ENCODE measurements at places on chromosomes 1 and 21. TPM values are rescaled to one million over a fixed set of nuclear protein-coding genes. Genes with fewer than 3 reads are reported as not detected.

DNA sequence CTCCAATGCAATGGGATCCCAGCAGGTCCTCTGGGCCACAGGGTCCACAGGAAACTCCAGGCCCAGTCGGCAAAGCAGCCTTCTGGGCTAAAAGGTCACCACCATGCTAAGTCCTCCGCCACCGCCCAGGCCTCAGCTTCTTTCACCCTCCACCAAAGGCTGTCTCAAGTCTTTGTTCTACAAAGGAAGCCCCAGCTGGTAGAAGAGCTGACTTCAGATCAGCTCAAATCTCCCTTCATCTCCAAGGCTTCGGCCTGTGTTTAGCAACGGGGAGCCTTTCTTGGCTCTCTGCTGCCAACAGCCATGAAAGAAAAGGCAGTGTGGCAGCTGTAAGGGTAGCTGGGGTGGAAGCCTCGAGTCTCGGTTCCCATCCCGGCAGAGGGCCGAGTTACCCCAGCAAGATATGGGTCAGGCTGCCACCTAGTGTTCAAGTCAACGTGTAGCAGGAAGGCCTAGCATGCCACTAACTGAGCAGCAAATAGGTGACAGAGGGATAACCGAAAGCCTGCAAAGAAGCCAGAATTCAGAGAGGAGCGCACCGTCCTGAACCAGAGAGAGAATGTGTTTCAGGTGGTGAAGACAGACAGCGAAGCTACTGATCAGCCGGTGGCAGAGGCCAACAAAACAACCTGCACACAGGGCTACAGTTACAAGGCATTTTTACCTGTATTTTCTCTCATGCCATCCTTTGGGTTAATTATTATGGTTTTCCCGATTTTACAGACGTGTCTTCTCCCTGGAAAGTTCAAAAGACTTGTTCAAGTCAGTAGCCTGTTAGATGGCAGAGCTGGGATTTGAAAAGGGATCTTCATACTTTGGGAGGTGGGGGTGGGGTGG, 26.8 kb upstream of the CRNN start:
- DNase-seq = peak; percentile 31

DNA sequence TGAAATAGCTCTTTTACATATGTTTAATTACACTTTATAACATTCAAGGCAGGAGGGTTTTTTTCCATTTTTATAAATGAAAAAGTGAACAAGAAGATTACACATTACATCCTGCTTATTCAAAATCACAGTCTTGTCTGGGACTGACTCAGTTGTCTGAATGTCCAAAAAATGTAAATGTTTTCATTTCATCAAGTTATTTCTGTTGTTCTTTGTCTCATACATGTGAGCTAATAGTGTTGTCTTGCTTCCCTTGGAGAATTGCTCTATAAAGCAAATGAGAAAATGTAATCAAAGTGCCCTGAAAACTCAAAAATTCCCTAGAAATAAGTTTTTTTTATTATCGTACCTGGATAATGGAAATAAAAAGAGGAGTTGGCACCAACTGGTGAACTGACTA, 242.9 kb downstream of the GRIK1 start:
- DNase-seq = no peak

DNA sequence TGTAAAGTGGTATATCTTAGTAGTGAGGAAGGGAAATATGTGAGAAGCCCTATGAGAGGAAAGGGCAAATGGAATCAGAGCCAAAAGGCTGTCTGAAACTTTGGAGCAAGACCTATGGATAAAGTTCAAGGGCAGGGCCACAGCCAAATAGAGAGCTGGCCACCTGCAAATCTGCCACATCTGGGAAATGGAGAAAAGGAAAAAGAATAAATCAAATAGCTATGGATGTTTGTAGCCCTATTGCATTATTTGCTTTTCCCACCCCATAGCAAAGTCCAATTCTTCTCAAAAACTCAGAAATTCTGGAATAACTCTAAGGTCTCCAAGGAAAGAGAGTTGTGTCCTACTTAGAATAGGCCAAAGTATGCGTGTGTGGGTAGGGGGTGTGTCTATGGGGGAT, 4.0 kb upstream of the HLX start:
- no peak for DNase-seq

- DNase-seq = peak; percentile 27
Measured at GRCh38 chr1:152461544-152461943, 47.5 kb upstream of the CRNN start.

The KCNA2 gene
- 0.87 TPM for total RNA-seq

The CIART gene
- 7.8 TPM for total RNA-seq

GRCh38 chr1:227929751-227930472, 17.8 kb downstream of the WNT9A start:
- DNase-seq = no peak

- DNase-seq = peak; percentile 72
Measured at GRCh38 chr1:224503161-224504118, 68.8 kb upstream of the WDR26 start.

- peak; percentile 92 for DNase-seq
Measured at GRCh38 chr1:114780344-114781226, at the start of gene SIKE1. SIKE1 (minus strand) TSS chr1:114780685; CDS start chr1:114780607, 78 bp downstream.

GRCh38 chr1:204110894-204111633, 38.1 kb downstream of the SOX13 start:
- no peak for DNase-seq

The GIPC2 gene
- 1.6 TPM for total RNA-seq

The RXRG gene
- not detected for total RNA-seq

DNA sequence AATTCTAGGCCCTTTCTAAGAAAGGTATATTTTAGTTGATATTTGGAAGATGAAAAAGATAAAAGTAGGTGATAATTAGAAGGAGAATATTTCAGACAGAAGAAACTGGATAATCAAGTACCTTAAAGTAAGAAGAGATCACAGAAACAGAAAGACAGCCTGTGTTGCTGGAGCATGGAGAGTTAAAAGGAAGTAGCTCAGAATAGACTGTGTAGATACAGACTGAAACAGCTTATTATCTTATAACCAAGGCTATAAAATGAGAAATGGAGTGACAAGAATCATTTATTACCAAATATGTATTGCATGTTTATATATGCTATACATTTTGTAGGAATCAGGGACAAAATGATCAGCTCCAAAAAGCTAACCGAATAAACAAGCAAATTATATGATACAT, 1120.3 kb downstream of the BRINP3 start:
- no peak for DNase-seq

- peak; percentile 50 for DNase-seq
Measured at GRCh38 chr1:207959141-207959825, 48.4 kb upstream of the CD34 start.

The TMOD4 gene
- 0.82 TPM for total RNA-seq

The NPHS2 gene
- total RNA-seq = not detected

The BRINP3 gene
- total RNA-seq = 0.28 TPM

DNA sequence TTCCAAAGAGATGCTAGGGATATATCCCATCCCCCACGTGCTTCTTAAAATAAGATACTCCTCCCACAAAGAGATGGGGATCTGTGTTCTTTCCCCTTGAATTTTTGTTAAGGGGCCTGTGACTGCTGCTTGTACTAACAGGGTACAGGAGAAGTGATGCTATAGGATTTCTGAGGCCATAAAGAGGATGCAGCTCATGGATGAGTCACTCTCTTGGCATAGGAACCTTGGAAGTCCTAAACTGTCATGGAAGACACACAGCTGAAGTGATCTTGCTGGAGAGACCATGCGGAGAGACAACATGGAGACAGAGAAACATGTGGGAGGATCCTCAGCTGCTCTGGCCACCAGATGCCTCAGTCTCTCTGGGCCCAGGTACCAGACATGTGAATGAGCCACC, 157.2 kb downstream of the S1PR1 start:
- no peak for DNase-seq

GRCh38 chr21:35342440-35342839, 293.3 kb upstream of the RUNX1 start:
- no peak for DNase-seq

The SPRR2E gene
- not detected for total RNA-seq

DNA sequence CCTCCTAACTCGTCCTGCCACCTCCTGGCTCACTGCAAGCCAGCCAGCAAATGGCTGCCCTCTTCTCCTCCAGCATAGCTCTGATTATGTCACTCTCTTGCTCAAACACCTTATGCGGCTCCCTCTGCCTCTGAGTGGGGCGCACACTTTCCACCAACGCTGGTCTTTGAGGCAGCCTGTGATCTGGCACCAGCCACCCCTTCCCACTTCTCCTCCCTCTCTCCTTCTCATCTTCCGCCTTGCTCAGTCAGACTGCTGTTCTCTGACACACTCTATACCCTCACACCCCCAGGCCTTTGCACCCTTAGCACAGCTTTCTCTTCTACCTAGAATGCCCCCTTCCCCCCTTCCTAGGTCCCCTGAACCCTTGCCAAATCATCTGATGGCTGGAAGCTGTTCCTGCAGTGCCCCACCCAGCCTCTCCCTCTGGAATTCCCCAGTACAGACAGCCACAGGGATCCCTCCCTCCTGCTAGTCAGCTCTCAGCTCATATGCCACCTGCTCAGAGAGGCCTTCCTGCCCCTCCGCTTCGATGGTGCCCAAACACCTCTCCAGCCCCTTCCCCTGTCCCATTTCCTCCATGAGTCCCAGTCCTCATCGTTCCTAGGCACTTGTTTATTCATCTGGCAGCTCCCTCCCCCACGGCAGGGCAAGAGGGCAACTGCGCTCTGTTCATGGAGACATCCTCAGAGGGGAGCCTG, 21.7 kb upstream of the PEF1 start:
- no peak for DNase-seq

DNA sequence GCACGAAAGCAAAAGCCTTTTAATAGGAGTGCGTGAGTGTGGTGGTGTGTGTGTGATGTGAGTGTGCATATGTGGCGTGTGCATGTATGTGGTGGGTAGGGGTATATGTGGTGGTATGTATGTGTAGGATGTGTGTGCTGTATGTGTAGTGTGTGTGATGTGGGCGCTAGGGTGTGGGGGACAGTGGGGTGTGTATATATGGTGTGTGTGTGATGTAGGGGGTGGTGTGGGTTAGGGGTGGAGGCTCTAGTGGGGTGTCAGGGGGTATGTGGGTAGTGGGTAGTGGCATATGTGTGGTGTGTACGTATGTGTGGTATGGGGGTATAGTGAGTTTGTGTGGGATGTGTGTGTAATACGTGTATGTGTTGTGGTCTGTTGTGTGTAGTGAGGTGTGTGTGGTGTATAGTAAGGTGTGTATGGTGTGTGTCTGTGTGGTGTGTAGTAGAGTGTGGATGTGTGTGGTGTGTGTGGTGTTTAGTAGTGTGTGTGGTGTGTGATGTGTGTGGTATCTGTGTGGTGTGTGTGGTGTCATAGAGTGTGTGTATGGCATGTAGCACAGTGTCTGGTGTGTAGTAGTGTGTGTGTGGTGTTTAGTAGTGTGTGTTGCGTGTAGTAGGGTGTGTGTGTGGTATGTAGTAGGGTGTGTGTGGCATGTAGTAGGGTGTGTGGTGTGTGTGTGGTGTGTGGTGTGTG, 86.0 kb downstream of the SYT2 start:
- DNase-seq = no peak

DNA sequence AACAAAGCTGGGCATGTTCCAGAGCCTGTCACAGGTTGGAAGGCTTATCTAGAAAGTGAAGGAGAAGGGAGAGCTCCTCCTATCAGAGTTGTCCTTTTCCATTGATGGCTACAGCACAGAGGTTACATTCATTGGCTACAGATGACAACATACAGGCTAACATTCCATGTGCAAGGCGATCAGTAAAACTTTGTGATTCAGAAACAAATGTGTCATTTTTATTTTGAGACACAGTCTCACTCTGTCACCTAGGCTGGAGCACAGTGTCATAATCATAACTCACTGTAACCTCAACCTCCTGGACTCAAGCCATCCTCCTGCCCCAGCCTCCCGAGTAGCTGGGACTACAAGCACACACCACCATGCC, 32.6 kb downstream of the TRIM67 start:
- DNase-seq = no peak

- DNase-seq = no peak
Measured at GRCh38 chr1:177306981-177307380, 136.2 kb downstream of the BRINP2 start.

DNA sequence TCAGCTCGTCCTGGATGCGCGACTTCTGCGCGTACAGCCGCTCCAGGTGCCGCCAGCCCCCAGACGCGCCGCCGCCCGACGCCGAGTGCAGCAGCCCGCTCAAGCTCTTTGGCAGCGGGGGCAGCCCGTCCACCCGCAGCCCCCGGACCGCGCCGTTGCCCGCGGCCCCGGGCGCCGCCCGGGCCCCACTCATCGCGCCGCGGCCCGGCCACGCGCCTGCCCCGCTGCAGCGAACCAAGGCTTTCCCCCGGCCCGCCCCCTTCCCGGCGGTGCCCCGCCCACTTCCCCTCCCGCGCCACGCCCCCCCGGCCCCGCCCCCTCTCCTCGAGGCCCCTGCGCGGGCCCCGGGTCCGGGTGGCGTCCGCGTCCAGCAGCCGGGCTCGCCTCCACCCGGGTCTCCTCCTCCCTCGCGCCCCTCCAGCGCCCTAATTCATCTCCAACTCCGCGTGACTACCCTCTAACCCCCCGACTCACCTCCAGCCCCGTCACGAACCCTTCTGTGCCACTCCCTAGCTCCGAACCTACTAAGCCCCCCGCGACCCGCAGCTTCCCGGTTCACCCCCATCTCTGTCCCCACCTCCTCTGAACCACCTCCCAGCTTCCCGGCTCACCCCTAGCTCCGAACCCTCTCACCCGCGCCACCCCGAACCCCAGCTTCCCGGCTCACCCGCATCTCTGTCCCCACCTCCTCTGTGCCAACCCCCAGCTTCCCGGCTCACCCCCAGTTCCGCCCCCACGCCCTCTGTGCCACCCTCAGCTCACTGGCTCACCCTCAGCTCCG, at the start of gene FAM89A:
TSS of gene FAM89A (minus strand) at position 236 of the 781 bp plus-strand sequence. CDS start at position 193, 43 bp downstream.
- DNase-seq = peak; percentile 38

The CFHR1 gene
- total RNA-seq = 0.16 TPM

The CDC42BPA gene
- total RNA-seq = 25.2 TPM

DNA sequence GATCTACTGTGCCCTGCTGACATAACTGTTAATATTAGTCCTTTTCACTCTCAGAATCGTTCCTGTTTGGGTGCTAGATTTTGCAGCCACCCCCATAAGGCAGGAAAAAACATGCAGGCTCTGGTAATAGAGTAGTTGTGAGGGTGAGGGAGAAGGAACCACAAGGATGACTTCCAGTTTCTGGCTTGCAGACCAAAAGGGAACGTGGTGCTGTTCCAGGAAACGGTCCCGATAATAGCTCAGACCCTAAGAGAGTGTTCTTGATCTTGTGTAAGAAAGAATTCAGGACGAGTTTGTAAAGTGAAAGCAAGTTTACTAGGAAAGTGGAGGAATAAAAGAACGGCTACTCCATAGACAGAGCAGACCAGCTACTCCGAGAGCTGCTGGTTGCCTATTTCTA, 50.7 kb upstream of the RHOU start:
- no peak for DNase-seq

The SSR2 gene
- total RNA-seq = 174 TPM

GRCh38 chr1:234879147-234880080, 249.2 kb downstream of the TOMM20 start:
- DNase-seq = no peak

GRCh38 chr1:47536646-47537118, 98.8 kb downstream of the FOXD2 start:
- no peak for DNase-seq

DNA sequence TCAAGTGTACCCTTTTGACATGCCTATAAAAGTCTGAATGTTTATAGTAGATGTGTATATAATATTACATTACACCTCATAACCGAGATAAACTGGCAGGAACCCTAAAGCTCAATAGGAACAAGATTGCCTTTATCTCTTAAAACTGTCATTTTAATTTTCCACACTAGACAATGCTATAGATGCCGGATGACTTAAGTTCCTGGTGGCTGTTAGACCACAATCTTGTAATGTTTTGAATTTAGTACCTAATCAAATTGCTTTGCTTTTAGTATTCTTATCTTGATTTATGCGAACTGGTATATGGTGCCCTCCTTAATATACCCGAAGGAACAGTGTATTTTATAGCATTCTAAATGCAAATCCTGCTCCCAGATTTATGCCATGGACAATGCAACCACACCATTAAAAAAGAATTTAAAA, 1397.0 kb upstream of the ADGRL4 start:
- no peak for DNase-seq

GRCh38 chr1:229197265-229197585, 73.7 kb upstream of the RAB4A start:
- DNase-seq = no peak

The C1orf115 gene
- 11.5 TPM for total RNA-seq

All from WTC11 (cell line).